NCI-H82 (cell line): ENCODE measurements at places on chromosomes 1 and 21.

- no peak for DNase-seq
Measured at GRCh38 chr1:57063406-57064125, 97.8 kb upstream of the C8B start.

GRCh38 chr21:46061063-46061462 is 36.8 kb upstream of the COL6A2 start:
- DNase-seq: no peak

DNA sequence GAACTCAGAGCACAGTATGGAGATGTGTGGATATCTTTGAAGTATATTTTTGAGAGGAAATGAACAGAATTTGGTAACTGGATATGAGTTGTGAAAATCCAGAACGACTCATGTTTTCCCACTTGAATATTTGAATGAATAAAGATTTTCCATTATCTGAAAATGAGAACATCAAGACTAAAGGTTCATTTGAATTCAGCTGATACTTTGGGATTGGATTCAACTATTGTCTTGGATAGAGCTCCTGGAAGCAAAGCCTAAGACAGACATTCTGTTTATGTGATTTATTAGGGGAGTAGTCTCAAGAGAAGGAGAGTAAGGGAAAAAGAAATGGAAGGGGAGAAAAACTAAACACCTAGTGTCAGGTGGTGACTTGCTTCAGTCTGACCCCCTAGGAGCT is 256.0 kb upstream of the LYPLAL1 start:
- no peak for DNase-seq

GRCh38 chr21:42452401-42453223 is 43.4 kb downstream of the RSPH1 start:
- DNase-seq: peak; percentile 33

GRCh38 chr1:40414331-40414730 is 35.9 kb upstream of the ZFP69B start:
- peak; percentile 37 for DNase-seq

GRCh38 chr1:186655876-186656275 is 24.3 kb downstream of the PTGS2 start:
- DNase-seq: no peak

DNA sequence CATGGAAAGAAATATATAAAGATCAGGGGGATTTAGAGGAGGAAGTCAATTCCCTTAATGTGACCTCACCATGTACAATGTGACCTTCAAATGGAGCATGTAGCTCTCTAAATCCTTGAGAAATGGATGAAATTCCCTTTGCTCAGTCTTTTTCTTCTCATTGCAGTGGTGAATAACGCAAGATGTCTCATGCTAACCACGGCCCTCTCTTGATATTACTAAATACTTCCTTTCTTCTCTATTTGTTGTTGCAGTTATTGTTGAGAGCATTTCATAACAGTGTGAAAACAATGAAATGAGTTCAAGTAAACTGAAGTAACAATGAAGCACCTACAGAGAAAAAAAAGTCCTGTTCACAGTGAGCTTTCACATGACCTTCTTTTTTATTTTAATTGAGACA is 55.6 kb downstream of the ZNF281 start:
- no peak for DNase-seq

DNA sequence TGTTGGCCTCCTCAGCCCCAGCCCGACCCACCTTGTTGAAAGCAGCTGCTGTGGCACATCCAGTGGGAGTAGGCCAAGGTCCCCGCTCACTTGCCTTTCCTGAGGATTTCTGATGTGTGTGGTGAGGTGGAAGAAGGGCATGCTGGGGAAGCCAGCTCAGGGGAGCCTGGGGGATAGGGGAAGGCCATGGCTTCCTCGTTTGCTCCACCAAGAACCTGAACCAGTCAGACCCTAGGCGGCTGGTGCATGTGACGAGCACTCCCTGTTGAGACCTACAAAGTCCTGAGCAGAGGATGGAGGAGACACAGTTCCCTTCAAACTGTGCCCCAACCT is 38.0 kb upstream of the SLC30A1 start:
- no peak for DNase-seq

GRCh38 chr1:42759114-42759513 is 7.7 kb downstream of the P3H1 start:
- no peak for DNase-seq

- peak; percentile 38 for DNase-seq
Measured at GRCh38 chr1:69569576-69570328, 2.0 kb downstream of the LRRC7 start.

- no peak for DNase-seq
Measured at GRCh38 chr1:218846181-218846580, 327.5 kb upstream of the LYPLAL1 start.

DNA sequence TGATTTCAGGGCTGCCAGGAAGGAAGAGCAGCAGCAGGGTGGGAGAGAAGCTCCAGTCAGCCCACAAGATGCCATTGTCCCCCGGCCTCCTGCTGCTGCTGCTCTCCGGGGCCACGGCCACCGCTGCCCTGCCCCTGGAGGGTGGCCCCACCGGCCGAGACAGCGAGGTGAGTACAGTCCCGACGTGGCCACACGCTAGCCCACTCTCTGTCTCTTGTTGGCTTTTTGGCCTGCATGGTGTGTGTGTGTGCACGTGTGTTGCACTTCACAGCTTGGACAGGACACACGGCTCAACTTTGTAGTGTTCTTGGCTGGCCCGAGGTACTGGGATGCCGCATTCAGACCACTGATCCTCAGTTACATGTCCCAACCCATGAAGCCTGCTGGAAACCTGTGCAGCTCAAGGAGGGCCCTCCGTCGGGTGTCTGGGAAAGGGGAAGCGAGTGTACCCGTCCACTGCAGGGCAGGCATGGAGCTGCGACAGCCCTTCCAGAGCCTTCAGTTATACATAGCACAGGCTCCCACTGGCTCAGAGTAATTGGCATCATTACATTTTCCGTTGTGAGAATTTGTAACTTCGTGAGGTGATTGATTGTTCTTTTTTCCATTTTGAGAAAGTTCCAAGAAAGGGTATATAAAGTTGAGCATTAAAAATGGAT is 454 bp downstream of the CORT start:
- no peak for DNase-seq

DNA sequence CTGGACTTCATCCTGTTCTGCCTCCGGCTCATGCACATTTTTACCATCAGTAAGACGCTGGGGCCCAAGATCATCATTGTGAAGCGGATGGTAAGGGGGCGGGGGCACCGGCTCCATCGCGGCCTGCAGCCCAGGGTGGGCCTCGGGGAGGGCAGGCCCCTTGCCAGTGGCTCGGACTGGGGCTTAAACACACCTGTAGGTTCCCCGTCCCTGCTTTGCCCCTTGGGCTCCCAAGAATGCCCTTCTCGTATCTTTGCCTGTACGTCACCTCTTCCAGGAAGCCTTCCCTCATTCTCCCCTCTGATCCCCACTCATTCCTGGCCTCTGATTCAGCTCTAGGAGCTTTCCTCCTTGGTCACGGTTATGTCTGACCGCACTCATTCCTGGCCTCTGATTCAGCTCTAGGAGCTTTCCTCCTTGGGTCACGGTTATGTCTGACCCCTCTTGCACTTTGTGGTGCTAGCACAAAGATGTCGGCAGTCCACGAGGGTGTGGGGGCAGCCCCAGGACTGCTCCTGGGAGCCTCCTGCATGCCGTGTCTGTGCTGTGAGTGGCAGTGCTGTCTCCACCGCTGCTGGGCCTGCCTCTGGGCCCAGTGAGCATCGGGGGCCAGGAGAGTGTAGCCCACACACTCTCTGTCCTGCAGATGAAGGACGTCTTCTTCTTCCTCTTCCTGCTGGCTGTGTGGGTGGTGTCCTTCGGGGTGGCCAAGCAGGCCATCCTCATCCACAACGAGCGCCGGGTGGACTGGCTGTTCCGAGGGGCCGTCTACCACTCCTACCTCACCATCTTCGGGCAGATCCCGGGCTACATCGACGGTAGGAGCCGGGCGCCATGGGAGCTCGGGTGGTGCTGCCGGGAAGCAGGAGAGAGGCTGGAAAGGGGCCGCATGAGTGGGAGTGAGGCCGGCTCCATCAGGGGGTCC is 49.1 kb upstream of the LRRC3 start:
- DNase-seq: no peak

DNA sequence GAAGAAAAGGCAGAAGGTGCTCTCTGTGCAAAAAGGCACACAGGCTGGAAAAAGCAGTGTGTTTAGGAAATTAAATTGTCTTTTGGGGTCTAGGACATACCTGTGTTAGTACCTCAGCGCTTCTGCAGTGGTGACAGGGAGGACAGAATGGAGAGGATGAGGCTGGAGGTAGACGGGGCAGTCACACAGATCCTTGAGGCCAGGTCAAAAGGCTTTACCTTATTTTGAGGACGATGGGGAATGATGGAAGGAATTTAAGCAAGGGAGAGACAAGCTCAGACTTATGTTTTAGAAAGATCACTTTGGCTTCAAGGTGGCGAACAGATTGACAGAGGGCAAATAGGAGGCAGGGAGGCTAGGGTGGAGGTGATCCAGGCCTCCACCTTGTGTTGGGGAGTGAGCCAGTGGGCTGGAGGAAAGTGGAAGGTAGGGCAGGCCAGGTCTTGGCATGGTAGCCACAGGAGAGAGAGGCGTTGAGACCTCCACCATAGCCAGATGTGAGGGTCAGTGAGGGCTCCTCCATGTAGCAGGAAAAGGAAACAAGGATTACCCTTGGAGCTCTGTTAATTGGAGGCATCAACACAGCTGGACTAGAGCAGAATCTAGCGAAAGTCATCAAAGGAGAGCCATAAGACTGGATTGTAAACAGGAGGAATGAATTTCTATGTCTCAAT is 4.2 kb downstream of the CYP4B1 start:
- DNase-seq: no peak
